GDM1 (cell line): ENCODE measurements at places on chromosomes 3 and 15.

- DNase-seq = no peak
These were observed 73.2 kb upstream of the CHL1 start for GRCh38 chr3:123341-123740.

DNA sequence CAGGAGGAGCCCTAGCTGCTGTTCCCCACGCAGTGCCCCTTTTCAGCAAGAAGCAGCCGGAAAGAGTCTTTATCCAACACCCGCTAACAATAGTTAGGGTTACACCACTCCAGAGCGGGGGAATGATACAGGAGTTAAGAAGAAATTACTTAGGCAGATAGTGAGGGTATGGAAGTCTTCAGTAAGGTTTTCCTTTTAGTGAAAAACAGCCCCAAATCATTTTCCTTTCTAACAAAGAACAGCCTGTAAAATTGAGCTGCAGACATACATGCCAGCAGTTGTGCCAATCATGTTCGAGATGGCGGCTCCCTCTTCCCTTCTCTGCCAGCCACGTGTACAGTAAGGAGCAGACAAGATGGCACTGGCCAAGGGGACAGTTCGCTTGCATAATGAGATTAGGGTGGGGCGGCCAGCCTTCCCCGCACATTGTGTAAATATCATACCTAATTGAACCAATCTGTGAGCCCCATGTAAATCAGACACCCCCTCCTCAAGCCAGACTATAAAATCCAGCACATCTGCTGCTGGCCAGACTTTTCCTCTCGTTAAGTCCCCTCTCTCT is 18.5 kb upstream of the SENP5 start:
- no peak for DNase-seq

- no peak for DNase-seq
These were observed 38.0 kb upstream of the RFTN1 start for GRCh38 chr3:16551342-16551976.

- DNase-seq = no peak
These were observed 170.6 kb upstream of the GOLIM4 start for GRCh38 chr3:168266335-168266734.

GRCh38 chr3:141240687-141241615 is 9.3 kb downstream of the PXYLP1 start:
- no peak for DNase-seq

GRCh38 chr3:41808152-41808551 is 153.8 kb downstream of the ULK4 start:
- no peak for DNase-seq

DNA sequence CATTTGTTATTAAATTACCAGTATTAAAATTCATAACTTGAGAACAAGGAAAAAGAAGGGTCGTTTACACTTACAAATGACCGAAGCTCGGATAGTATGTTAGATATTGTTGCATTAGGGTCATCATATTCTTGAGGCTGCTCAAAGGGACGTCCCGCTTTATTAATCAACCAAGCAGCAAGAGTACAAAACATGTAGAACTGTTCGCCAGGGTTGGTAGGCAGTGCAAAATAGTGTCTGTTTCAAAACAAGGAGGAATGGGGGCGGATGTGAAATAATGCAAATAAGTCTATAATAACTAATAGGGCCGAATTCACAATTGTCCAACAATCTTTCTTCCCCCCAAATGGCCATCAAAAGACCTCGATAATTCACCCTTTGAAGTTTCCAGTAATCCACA is 2.9 kb downstream of the IFT57 start:
- DNase-seq = no peak

GRCh38 chr3:94356581-94356980 is 293.7 kb downstream of the NSUN3 start:
- no peak for DNase-seq

- DNase-seq = no peak
These were observed 105.1 kb downstream of the MEX3B start for GRCh38 chr15:81940467-81941451.

GRCh38 chr3:186930143-186930640 is at the start of gene ST6GAL1:
ST6GAL1 (plus strand) TSS chr3:186930526; CDS start chr3:187042704, 112,178 bp downstream.
- peak; percentile 46 for DNase-seq

DNA sequence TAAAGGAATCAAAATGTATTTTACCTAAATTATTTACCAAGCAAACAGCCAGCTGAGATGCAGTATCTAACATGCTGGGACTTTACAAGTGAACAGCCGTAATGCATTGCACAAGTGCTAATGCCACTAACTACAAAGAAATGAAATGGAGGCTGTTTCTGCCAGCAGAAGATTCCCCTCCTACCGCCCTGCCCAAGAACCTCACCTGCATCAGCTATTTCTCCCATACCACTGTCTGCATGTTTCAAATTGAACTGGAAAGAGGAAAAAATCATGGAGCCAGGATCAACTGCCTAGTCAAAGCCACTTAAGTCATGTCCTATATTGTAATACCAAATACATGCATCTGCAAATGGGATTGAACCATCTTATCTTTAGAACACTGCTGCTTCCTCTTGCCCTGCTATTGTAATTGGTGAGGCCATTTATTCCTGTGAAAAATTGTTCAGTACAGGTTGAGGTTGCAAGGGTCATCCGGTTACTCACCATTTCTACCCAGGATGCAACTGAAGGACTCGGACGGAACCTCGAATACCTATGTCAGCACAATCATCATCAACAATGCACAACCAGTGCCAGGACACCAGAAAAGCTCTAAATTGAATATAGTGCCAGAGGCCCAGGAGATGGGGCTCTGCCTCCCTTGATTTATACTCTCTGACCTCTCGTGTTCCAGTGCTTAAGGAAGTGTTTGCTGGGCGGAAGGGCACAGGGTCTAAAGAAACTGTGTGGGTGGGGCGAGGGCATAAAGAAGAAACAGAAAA is 27.5 kb downstream of the ANXA2 start:
- DNase-seq = no peak

DNA sequence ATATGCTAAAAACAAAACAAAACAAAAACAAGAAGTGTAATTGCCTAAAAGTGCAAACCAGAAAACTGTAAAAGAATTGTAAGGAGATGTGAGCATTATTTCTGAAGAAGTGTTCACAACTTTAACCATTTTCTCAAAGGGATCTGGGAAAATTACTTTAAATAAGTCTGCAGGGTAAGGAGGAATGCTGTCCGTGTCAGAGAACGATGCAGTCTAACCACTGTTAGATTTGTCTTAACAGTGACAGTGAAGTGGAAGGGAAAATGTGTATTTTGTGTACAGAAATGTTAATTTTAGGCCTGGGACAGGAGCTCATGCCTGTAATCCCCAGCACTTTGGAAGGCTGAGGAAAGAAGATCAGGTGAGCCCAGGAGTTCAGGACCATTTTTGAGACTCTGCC is 95.7 kb downstream of the DLG1 start:
- DNase-seq = no peak

DNA sequence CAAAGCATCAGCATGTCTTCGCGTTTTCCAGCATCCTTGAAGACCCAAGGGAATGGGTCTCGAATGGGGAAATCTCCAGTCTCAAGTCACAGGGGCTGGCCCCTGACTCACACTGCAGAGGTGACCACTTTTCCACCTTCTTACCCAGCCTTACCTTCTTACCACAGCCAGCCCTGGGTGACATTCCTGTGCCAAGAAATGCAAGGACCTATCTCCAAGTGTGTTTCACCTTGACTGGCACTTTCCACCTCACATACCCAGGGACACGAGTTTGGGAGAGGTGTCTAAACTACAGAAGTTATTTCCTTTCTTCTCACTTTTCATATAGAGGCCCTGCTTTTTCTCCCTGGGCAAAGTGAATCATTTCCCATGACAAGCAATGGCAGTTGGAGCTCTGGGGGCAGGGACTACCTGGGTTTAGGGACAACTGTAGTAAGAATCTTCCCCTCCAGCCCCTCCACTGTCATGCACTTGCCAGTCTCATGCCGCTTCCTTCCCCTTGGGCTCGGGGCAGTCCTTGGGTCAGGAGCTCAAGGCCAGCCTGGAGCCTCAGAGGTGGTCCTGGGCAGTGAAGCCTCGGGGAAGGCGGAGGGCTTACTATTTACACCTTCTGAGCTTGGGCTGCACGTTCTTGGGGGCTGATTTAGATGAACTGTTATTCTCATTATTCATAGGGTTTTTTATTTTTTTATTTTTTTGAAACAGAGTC is 16.8 kb downstream of the PAQR5 start:
- DNase-seq = no peak

GRCh38 chr3:120119846-120120510 is 25.7 kb upstream of the GSK3B start:
- no peak for DNase-seq

DNA sequence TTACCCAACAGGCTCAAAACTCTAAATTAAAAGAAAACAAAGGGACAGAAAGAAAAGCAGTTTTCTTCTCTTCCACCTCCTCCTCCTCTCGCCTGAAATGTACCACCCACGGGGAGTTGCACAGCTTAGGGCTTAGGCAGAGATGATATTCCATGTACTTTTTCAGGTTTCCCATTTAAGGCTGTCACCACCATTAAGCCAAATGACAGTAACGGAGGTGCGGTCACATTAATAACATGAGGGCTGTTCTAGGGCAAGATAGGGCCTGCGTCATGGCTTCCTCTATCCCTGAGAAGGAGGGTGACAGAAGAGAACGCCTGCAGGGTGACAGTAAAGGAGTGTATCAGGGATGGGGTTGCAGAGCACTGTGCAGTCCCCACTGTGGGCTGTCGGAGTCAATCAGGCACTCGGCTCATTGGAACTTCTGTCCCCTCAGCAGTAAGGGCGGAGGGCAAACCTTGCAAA is 51.7 kb upstream of the TJP1 start:
- DNase-seq = no peak

- no peak for DNase-seq
These were observed 131.2 kb downstream of the RBMS3 start for GRCh38 chr3:29412110-29412509.

GRCh38 chr15:63876085-63876662 is 42.4 kb upstream of the HERC1 start:
- no peak for DNase-seq

DNA sequence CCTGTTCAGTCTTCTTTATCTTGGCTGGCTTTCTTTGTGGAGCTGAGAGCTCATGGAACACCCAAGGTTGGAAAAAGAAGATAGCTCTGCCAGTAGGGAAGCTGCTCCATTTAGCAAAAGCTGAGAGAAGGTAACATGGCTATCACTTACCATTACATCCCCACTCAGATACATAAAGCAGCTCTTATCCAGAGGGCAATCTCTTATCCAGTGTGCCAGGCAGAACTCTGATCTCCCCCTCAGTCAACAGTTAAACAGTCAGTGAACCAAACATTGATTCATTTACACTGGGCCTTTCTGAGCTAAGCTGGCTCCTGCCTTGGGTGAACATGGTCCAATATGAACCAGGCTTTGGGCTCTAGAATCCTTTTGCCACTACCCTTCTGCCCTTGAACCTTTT is 624.2 kb downstream of the NTRK3 start:
- DNase-seq = no peak

- DNase-seq = no peak
These were observed 1.3 kb downstream of the DNAH1 start for GRCh38 chr3:52317208-52318000.

DNA sequence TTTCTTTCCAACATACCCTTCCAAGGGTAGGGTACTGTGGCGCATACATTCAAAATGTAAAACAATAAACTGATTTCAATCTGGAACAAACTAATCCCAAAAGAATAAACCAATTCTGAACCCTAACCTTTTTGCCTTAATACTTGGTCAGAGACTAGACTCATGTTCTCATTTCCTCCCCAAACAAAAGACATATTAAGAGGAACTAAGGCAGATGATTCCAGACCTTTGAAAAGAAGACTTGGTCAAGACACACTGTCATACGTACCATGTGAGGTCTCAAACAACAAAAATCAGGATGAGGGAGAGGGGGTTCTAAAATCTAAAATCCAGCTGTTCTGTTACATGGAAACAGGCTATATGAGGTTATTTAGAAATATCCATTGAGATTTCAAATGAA is 102.1 kb downstream of the RFTN1 start:
- no peak for DNase-seq

GRCh38 chr3:169146866-169147237 is 516.7 kb downstream of the MECOM start:
- no peak for DNase-seq

- DNase-seq = peak; percentile 3
These were observed 52.3 kb upstream of the BNIP2 start for GRCh38 chr15:59741274-59741906.

- no peak for DNase-seq
These were observed 130.4 kb downstream of the FEZF2 start for GRCh38 chr3:62242831-62243509.

- no peak for DNase-seq
These were observed 29.8 kb downstream of the GOLGA8S start for GRCh38 chr15:23384371-23384770.

GRCh38 chr3:67648229-67648628 is 6.2 kb downstream of the SUCLG2 start:
- no peak for DNase-seq

- no peak for DNase-seq
These were observed 65.6 kb downstream of the ATP10A start for GRCh38 chr15:25797511-25797935.

GRCh38 chr3:16978234-16978920 is 93.6 kb downstream of the PLCL2 start:
- no peak for DNase-seq

- no peak for DNase-seq
These were observed 82.3 kb upstream of the DGKG start for GRCh38 chr3:186444288-186444687.

DNA sequence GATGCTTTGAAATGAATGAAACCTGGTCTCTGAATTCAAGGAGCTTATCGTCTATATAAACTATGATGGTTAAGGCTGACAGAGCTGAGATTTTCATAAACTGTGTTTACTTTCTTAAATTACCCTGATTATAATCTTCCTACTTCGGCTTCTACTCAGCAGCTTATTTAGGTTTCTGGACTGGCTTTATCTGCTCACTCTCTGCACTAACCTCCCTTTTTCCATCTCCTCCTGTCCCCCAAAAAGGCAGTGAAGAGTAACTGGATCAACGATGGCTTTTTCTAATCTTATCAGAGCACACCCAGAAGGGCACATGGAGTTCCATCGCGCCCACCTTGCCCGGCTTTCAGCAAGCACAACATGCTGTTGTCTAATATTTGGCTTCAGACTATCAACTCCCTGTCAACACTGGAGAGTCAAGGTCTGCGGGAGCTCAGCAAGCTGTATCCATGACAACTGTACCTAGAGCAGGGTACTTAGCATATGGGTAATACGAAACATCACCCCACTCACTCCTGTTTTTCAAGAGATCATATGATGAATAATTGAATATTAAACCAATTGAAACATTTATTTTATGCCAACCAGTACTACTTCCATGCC is 417.3 kb downstream of the GABRB3 start:
- no peak for DNase-seq

GRCh38 chr3:45322616-45323015 is 65.8 kb upstream of the LARS2 start:
- no peak for DNase-seq

- DNase-seq = no peak
These were observed 36.1 kb upstream of the PYDC2 start for GRCh38 chr3:191424881-191425280.
